ENCODE measurements at places on chromosomes 5 and 9.

GRCh38 chr9:107020040-107020530 lies 157.1 kb downstream of the ZNF462 start:
- DNase-seq, result no peak

- no peak for DNase-seq
These were observed 6.8 kb downstream of the IFNB1 start for GRCh38 chr9:21070906-21071305.

DNA sequence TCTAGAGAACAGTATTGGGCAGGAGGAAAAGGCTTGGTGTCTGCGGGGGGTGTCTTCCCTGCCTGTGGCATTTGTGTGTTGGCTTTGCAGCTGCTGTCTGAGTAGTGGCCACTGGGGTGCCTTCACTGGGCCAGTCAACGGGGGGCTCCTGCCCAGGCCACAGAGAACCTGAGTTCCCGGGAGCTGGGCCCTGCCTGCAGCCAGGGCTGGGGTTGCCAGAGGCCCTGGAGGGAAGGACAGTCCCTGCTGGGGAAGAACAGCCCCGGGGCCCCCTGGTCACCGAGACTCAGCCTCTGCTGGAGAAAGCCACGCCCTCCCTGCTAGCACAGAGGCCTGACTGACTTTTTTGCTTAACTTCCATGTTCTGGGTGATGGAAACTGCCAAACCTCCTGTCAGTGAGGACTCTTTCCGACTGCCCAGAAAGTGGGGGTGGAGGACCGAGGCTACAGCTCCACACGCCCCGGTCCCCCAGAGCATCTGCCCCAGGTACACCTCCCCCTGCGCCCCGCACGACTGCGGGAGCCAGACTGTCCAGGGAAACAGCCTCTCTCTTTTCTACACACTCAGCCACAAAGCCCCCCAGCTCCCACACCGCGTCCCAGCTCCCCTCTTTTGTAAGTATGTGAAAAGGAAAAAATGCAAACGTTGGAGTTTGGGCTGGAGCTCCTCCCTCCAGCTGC lies 133.4 kb downstream of the DAB2IP start:
- DNase-seq, result no peak

DNA sequence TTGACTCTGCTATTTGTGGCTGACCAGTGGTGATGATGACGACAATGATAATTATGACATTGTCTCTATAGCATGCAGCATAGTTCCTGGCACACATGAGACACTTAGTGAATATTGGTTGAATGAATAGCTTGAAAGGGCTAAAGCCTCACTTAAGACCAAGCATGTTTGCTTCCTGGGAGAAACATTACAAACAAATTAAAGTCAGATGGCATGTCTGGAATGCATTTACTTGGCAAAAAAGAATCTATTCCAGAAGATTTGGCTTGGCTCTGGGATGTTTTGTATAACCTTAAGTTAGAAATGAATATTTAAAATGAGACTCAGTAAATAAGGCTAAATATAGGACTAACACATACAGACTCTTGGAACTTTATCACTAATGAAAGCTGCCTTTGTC lies 21.6 kb downstream of the GAS1 start:
- no peak for DNase-seq

DNA sequence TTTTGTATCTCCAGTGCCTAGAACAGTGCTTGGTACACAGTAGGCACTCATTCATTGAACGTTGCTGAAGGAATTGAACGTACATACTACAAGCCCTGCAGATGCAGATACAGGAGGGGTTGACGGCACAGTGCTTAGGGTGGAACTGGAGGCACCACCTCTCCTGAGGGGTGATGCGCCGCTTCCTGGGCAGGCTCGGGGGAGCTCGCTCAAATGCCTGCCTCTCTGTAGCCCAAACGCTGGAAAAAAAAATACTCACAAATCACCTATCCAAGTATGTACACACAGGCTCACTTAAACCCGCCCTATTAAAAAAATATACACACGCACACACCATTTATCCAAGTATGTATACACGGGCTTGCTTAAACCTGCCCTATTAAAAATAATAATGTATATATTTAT lies 536 bp upstream of the COMMD10 start:
- no peak for DNase-seq

DNA sequence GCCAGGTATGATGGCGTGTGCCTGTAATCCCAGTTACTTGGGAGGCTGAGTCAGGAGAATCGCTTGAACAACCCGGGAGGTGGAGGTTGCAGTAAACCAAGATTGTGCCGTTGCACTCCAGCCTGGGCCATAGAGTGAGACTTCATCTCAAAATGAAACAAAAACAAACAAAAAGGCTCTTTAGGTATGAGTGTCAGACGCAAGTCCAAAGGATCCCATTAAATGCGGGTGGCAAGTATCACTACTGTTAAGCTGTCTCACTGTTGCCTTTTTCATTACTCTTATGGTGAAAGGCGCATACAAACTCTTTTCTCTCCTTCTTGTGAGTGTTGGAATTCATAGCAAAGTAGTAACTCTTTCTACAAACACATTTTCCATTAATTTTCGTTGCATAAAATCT lies 688.5 kb upstream of the CHD1 start:
- DNase-seq, result no peak
